Foreskin melanocyte (primary cell): ENCODE measurements at places on chromosomes 1 and 21.

DNA sequence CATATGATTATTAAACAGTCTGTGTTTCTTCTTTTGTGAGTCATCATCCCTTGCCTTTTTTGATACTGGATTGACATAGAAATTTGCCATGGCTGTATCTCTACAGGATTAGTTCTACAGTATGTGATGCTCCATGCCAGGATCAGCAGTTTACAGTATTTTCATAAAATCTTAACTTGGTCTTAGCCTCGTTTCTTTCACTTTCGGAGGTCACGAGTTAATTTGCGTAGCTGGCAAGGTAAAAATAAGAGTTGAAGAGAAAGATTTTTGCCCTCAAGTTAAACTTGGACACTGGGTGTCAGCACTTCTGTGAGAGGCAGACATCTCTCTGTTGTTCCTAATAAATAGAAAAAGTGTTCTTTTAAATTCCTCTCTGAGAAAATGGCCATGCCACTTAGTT, 79.1 kb downstream of the CACNA1E start:
- DNase-seq, result no peak

DNA sequence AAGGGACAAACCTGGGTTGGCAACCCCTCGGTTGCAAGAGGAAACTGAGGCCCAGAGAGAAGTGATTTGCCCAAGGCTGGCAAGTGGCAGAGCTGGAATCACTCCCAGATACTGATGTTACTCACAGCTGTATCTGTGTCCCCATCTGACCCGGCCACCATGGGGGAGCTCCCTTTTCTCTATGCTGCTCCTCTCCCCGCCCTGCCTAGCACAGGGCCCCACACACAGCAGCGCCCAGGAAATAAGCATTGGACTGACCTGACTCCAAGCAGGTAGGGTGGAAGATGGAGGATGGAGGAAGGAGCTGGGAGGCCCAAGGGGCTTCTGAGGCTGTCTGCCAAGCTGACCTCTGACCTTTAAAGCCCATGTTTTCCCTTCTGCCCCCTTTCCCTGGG, 3.0 kb upstream of the FBLIM1 start:
- no peak for DNase-seq

GRCh38 chr1:100847361-100848082, 47.1 kb downstream of the EXTL2 start:
- DNase-seq, result no peak

DNA sequence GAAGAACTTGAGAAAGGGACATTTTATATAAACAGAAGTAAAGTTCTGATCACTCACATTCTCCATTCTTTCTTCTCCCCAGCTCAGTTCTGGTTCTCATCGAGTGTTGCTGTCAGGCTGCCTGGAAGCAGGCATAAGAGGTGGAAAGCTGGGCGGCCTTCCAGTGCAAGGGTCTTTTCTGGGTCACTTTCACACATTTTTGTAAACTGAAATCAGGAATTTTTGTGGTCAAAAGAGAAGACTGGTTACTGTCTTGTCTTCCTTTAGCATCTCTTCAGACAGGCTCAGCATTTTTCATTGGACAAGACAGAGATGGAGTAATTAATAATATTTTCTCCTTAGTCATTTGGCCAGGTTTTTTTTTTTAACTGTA, 93.7 kb downstream of the CTH start:
- peak; percentile 57 for DNase-seq

DNA sequence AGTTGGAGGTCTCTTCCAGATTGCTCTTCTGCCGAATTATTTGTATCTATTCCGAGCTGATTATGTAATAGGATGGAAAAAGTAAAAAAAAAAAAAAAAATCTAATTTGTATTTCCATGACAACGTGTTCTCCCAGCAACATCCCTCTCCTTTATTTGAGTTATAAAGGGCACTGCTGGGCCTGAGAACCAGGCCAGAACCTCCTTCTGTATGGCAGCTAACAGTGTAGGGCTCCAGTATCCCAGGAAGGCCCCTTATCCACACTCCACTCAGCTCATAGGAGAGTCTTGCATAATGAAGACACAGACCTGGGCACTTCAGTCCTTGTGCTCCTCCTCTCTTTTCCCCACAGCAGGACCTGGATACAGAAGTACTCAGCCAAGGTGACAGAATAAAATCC, 3.7 kb upstream of the IPO9 start:
- DNase-seq, result no peak

GRCh38 chr1:119853155-119853554, 41.9 kb upstream of the REG4 start:
- DNase-seq, result no peak
